ENCODE measurements at places on chromosomes 2 and 18.

DNA sequence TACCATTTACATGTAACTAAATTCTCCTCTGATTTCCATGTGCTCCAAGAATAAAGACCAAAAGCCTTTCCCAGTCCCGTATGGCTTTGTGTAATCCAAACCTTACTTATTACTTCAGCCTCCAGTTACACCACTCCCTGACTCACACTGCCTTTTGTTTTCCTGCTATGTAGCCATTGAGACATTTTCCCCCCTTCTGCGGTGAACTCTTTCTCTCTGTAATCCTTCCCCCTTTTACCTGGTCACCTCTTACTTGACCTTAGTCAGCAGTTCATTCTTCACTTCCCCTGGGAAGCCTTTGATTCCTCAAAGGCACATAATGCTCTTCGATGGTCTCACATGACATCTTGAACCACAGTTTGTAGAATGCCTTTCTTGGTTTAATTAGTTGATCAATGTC, 256.0 kb upstream of the FANCL start:
- no peak for DNase-seq

- DNase-seq, result no peak
Measured at GRCh38 chr2:25381502-25381901, 39.8 kb upstream of the DNMT3A start.

- DNase-seq, result no peak
Measured at GRCh38 chr2:96264086-96264485, 1.7 kb downstream of the TMEM127 start.

GRCh38 chr18:62329691-62330454, 4.8 kb downstream of the TNFRSF11A start:
- DNase-seq, result no peak

DNA sequence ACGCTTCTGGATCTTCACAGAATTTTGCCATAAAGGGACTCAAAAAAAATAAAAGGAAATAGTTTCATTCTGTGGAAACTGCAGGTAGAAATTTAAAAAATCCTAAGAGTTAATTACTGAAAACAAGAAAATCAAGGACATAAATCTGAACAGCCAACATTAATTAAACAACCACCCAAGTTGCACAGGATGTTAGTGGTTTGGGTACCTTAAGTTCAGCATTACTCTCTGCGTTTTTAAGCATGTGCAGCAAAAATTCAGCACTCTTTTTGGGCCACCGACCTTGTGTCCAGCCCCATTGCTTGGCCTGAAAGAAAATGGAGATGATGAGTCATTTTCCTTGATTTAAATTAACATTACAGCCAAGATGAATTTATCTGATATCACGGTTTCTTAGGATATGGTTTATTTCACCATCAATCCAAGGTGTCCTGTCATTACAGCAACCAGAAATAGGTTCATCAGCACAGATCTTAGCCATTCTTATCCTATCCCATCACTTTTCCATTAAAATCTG, 3.3 kb upstream of the C18orf32 start:
- no peak for DNase-seq
